Thyroid gland (tissue), 4 donors: ENCODE measurements at places on chromosomes 3 and 15. TPM values are rescaled to one million over a fixed set of nuclear protein-coding genes. Genes with fewer than 3 reads are reported as not detected.

Gene ISL2
- not detected for total RNA-seq

Gene ECE2
- total RNA-seq = not detected

Gene CELF6
- total RNA-seq = 2.3 TPM

Gene ADAMTS7
- 1.8 TPM for total RNA-seq

Gene SAMMSON
- 0.27 TPM for total RNA-seq

Gene IQCF5
- not detected for total RNA-seq

Gene ADAMTSL3
- total RNA-seq = 14.8 TPM

Gene GPR160
- total RNA-seq = 17.5 TPM
